ENCODE measurements at places on chromosomes 5 and 9. TPM values are rescaled to one million over a fixed set of nuclear protein-coding genes. Genes with fewer than 3 reads are reported as not detected.

- no peaks in the 10 kb centered on the region for H3K36me3 ChIP-seq
- no peaks in the 10 kb centered on the region for H3K4me1 ChIP-seq
- H3K27me3 ChIP-seq: no peaks in the 10 kb centered on the region
- no peak overlapping the region for H3K4me3 ChIP-seq
Measured at GRCh38 chr9:76431601-76432000, 27.4 kb upstream of the GCNT1 start.

DNA sequence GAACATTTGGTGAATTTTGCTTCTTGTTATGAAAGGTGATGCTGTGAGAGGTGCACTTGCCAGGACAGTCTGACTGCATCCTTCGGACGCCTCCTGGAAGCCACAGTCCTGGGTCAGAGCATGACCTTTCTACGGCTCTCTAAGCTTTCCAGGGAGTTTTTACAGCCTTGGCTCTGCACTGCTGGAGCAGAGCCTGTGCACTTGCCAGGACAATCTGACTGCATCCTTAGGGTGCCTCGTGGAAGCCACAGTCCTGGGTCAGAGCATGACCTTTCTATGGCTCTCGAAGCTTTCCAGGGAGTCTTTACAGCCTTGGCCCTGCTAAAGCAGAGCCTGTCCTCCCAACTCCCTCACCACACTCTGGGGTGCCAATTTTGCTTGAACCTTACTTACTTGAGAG lies 49.6 kb downstream of the CCDC180 start:
- DNase-seq: no peak
- H3K27me3 ChIP-seq: no peaks in the 10 kb centered on the region
- no peak overlapping the region for H3K27ac ChIP-seq
- no peaks in the 10 kb centered on the region for H3K4me1 ChIP-seq

DNA sequence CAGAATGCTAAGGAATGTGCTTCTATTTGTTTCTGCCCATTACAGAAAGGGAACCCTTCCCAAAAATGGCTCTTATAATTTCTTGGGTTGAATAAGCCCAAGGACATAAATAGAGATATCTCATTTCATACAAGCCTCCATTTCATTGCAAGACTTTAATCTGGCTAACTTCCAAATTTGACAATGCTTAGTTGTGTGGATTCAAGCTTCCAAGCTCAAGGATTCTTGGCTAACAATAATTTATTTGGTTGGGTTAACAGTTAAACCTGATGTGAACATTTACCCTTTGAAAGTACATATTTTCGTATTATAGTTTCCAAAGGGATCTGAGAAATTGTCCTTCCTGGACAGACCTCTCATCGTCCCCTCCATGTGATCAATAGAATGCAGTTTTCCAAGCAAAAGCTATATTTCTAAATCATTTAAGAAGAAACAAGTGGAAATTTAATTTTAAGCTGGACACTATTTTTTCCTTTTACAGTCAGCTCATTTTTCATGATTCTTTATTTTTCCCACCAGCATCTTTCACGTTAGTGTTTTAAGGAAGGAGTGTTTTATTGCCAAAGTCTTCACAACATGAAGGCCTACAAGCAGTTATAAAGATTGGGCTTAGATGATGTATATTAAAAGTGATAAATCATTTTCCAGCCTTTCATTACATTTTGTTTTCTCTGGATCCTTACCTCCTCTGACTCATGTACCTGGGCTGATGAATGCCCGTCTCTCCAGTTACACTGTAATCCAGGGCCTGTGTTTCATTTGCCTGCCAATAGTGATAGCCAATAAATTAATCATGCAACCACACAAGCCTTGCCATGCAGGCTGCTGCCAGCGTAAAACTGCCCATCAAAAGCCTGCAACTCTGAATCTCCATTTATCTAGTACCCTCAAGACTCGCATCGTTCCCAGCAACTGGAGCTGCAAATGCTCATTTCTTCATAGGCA lies 176.7 kb downstream of the NTRK2 start:
- no peak overlapping the region for H3K4me3 ChIP-seq
- no peaks in the 10 kb centered on the region for H3K4me1 ChIP-seq
- H3K36me3 ChIP-seq: no peaks in the 10 kb centered on the region

DNA sequence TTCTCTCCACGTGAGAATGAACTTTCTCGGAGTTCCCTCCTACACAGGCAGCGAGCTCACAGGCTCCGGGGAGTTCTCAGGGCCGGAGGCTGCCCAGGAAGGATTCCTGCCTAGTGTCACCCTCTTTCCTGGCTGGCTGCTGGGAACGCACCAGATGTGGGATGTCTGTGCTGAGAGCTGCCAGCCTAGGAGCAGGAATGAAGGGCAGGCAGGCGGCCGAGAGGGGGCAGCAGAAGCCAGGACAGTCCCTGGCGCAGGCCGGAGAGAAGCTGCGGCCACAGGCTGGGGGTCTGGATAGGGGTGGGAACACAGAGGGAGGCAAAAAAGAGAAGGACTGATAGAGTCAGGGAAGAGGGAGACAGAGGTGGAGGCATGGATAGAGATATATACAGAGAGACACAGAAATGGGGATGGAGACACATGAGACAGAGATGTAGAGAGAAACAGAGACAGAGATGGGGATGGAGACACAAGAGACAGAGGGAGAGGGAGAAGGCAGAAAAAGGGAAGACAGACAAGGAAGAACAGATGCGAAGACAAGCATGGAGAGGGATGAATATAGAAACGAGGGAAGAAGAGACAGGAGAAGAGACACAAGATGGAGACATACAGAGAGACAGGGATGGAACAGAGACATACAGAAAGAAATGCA lies 25.3 kb upstream of the ENHO start:
- no peaks in the 10 kb centered on the region for H3K27me3 ChIP-seq
- H3K4me3 ChIP-seq: no peak overlapping the region
- peak; percentile 83 for DNase-seq
- no peaks in the 10 kb centered on the region for H3K36me3 ChIP-seq
- H3K27ac ChIP-seq: no peak overlapping the region
- no peaks in the 10 kb centered on the region for H3K4me1 ChIP-seq

The PCDHGA4 gene
- total RNA-seq: 7.1 TPM

GRCh38 chr5:134053840-134054338 lies 49.1 kb upstream of the VDAC1 start:
- H3K4me1 ChIP-seq: no peaks in the 10 kb centered on the region
- no peaks in the 10 kb centered on the region for H3K36me3 ChIP-seq
- no peak overlapping the region for H3K27ac ChIP-seq
- H3K4me3 ChIP-seq: no peak overlapping the region
- H3K27me3 ChIP-seq: no peaks in the 10 kb centered on the region

- peak; percentile 70 for DNase-seq
- H3K4me1 ChIP-seq: peaks cover 14% of the 10 kb centered on the region
- H3K27me3 ChIP-seq: no peaks in the 10 kb centered on the region
- no peak overlapping the region for H3K27ac ChIP-seq
Measured at GRCh38 chr9:18438300-18438925, 35.5 kb upstream of the ADAMTSL1 start.

DNA sequence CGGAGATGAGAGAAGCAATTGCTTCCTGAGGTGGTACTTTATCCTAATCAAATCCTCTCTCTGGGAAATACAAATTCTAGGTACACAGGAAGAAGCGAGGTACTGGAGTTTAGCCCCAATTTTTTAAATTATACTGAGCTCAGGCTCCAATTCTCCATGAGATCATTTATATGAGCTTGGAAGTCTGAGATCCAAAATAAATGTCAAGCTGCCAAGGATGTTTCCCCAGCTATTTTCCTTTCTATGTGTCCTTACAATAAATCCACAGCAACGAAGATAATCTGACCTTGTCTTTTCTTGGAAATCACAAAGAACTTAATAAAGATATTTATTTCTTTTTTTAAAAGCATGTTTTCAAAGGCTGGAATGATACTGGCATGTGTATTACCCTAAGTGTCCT lies 597.3 kb downstream of the GABRG2 start:
- no peak for DNase-seq
- no peaks in the 10 kb centered on the region for H3K36me3 ChIP-seq
- no peaks in the 10 kb centered on the region for H3K27me3 ChIP-seq
- H3K27ac ChIP-seq: no peak overlapping the region

- DNase-seq: no peak
- H3K27ac ChIP-seq: no peak overlapping the region
- no peak overlapping the region for H3K4me3 ChIP-seq
- no peaks in the 10 kb centered on the region for H3K4me1 ChIP-seq
- H3K36me3 ChIP-seq: no peaks in the 10 kb centered on the region
- H3K27me3 ChIP-seq: no peaks in the 10 kb centered on the region
Measured at GRCh38 chr5:167378894-167379723, 912.3 kb upstream of the WWC1 start.

DNA sequence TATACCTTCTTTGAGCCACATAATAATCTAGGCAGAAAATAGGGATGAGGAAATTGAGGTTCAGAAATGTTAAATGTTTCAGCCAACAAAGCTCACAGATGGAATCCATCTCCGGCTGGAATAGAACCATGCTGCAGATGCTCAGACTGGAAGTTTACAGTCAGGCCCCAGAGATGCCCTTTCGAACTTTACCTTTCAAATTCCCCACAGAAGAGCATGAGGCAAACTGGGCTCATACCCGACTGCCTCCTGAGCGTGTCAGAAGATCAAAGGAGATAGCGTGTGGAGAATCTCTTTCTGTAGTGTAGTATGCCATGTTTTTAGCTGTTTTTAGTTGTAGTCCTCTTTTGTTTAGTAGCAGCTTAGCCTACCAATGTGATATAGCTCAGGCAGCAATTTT lies 72.0 kb upstream of the DAP start:
- no peak overlapping the region for H3K27ac ChIP-seq
- H3K27me3 ChIP-seq: no peaks in the 10 kb centered on the region
- no peaks in the 10 kb centered on the region for H3K4me1 ChIP-seq
- DNase-seq: no peak
- no peaks in the 10 kb centered on the region for H3K36me3 ChIP-seq

GRCh38 chr5:44774279-44774880 lies 34.4 kb upstream of the MRPS30 start:
- no peak overlapping the region for H3K4me3 ChIP-seq
- H3K27ac ChIP-seq: no peak overlapping the region
- DNase-seq: no peak
- H3K4me1 ChIP-seq: no peaks in the 10 kb centered on the region
- no peaks in the 10 kb centered on the region for H3K36me3 ChIP-seq
- no peaks in the 10 kb centered on the region for H3K27me3 ChIP-seq

DNA sequence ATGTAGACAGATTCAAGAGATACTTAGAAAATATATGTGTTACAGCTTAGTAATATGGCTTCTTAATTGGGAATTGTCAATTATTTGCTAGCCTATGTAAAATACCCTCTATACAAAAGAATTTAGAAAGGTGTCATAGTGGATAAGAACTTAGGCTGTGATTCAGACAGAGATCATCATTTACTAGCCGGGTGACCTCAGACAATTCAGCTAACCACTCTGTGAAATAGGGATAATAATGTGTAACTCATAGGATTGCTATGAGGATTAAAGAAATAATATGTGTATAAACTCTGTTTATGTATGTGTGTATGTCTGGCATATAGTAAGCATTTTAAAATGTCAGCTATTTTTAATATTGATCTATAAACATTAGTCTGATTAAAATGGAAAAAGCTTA lies 5.9 kb upstream of the LARS1 start:
- H3K27me3 ChIP-seq: no peaks in the 10 kb centered on the region

GRCh38 chr9:104775976-104776375 lies 12.0 kb downstream of the NIPSNAP3B start:
- H3K27me3 ChIP-seq: no peaks in the 10 kb centered on the region
- no peak for DNase-seq
- no peak overlapping the region for H3K4me3 ChIP-seq
- H3K36me3 ChIP-seq: no peaks in the 10 kb centered on the region

The ACOT12 gene
- total RNA-seq: 0.45 TPM

- no peak overlapping the region for H3K27ac ChIP-seq
- H3K4me3 ChIP-seq: no peak overlapping the region
- no peak for DNase-seq
Measured at GRCh38 chr5:128357226-128357625, 180.8 kb downstream of the FBN2 start.

GRCh38 chr9:129886226-129887174 lies 51.2 kb downstream of the USP20 start:
- no peak overlapping the region for H3K4me3 ChIP-seq
- no peaks in the 10 kb centered on the region for H3K27me3 ChIP-seq
- peak overlapping the region; percentile 49 for H3K27ac ChIP-seq
- DNase-seq: peak; percentile 62
- H3K4me1 ChIP-seq: no peaks in the 10 kb centered on the region
- peaks cover 6% of the 10 kb centered on the region for H3K36me3 ChIP-seq

DNA sequence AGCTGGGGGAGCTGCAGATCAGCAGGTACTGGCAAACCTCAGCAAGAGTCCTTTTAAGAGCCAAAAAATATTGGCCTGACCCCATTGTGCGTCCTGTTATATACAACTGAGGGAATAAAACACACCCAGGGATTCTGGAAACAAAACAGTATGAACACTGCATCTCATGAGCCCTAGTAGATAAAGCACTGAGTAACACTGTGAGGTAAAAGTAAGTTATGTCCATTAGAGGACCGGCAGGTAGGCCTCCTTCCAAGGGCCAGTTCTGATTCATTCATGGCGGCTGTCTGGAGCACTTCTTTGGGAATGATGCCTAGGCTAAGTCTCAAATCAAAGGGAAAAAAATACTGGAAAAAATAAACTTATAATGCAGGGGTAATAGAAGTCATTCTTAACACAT lies 64.9 kb downstream of the PDE4D start:
- no peaks in the 10 kb centered on the region for H3K27me3 ChIP-seq
- H3K27ac ChIP-seq: no peak overlapping the region

The SPATA31A3 gene
- not detected for total RNA-seq

GRCh38 chr9:115170358-115171073 lies 52.6 kb upstream of the TNC start:
- no peaks in the 10 kb centered on the region for H3K4me1 ChIP-seq
- no peaks in the 10 kb centered on the region for H3K27me3 ChIP-seq
- H3K4me3 ChIP-seq: no peak overlapping the region
- H3K36me3 ChIP-seq: no peaks in the 10 kb centered on the region
- H3K27ac ChIP-seq: no peak overlapping the region

GRCh38 chr5:166165596-166165995 lies 2125.8 kb upstream of the WWC1 start:
- DNase-seq: no peak
- no peak overlapping the region for H3K4me3 ChIP-seq
- no peaks in the 10 kb centered on the region for H3K4me1 ChIP-seq
- H3K27ac ChIP-seq: no peak overlapping the region
- H3K36me3 ChIP-seq: no peaks in the 10 kb centered on the region

DNA sequence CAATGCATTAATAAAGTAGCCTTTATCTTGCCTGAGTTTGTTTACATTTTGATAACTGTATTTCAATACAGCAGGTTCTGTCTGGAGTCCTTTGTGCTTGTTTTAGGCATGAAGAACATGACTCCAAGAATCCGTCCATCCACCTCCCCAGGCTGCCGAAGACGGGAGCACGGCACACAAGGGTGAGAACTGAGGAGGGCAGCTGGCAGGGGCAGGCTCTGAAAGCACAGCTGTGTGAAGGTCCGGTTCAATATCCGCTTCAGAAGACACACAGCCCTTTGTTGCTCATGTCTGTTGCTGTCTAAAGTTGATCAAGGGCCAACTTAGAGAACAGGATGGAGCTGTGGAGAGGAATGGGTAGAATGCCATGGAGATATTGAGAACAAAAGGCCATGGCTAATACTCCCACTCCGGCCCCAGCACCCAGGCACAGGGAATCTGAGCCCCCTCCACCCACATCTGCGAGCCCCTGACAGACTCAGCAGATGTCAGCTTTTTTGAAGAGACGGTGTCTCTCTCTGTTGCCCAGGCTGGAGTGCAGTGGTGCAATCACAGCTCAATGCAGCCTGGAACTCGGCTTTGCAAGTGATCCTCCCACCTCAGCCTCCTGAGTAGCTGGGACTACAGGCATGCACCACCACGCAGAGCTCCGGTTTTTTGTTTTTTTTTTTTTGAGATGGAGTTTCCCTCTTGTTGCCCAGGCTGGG lies 58.5 kb upstream of the GNE start:
- no peaks in the 10 kb centered on the region for H3K36me3 ChIP-seq
- DNase-seq: no peak
- H3K27ac ChIP-seq: no peak overlapping the region

The SLC9A3 gene
- 0.93 TPM for total RNA-seq

Data from aorta (tissue), 5 donors.